ENCODE measurements at places on chromosomes 1 and 21.

GRCh38 chr21:31161157-31161556, 122.9 kb upstream of the KRTAP19-8 start:
- DNase-seq = no peak

DNA sequence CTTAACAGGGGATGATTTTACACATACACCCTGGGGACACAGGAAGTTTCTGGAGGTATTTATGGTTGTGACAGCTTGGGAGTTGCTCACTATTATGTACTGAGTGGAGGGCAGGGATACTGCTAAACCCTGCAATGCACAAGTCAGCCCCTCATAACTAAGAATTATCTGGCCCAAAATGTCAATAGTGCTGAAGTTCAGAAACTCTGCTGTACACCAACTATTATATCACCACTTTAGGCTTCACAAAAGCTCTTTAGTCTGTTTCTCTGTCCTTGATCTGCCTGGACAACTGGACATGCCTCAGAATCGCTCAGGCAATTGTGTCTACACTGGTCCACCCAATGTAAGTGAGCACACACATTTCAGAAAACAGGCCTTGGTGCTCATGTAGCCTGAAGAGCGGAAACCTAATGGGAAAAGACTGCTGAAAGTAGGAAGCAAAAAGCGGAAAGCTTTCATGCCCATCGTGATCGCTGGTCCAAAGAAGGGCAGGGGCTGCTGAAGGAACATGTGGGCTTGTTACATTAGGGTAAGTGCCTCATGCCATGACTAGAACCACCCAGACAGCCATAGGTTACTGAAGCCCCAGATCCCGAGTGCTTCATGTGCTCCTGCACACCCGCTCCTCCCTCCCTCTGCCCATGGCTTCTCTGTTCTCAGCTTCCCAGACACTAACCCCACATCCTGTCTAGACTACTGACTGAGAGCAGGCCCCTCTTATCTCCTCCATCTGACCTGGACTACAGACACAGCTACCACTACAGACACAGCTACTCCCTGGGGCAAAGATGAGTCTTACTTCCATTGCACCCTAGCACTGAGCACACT, 73.5 kb downstream of the LRIG2 start:
- DNase-seq = no peak

DNA sequence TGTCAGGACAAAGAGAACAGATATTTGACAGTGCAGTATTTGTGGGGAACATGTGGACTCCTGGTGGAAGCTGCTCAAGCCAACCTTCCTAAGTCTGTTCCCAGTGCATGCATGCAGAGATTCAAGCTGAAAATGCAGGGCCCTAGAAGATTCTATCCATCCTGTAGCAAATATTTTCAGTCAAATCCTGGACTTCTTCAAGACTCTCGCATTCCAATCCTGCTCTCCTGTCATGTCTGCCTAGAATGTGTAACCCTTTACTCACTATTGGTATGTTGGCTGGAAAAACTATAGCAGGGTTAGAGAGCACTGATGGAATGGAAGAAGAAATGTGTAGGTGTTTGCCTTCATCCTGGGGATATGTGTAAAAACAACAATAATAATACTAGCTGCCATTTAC, 385.6 kb upstream of the PKN2 start:
- no peak for DNase-seq

DNA sequence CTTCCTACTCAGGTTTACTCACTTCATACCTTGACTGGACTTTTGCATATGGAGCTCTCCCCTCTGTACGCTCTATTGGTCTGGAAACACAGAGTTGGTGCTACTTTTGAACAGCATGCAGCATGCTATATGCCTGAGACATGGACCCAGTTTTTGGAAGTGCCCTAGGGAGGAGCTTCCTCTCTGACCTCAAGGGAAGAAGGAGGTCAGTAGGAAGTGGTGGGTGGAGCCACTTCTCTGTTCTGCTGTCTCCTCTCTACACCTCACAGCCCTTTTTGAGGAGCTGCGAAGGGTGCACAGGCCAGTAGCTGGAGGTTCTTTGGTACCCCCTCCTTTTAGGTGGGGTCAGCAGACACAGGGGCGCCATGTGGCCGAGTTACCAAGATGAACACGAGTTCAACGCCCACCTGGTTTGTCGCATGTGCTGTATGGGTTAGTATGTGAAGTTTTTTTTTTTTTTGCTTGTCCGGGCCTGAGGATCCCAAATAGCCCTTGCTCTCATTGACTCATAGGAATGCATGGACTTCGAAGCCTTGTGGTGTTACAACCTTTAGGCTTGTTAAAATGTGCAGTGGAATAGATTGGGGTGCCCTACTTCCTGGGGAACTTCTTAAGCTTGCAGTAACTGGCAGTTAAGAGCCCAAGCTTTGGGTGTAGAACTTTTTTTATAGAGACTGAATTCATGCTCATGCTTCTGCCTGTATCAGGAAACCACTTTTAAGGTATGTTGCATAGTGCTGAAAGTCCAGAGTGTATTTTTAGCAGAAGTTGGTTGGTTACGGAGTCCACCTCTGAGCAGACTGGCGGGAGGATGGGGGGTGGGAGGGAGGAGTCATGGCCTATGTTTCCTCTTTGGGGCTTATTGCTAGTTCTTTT, 10.7 kb downstream of the MACF1 start:
- peak; percentile 80 for DNase-seq

- DNase-seq = no peak
These were observed 48.4 kb downstream of the ADAMTS5 start for GRCh38 chr21:26918323-26919079.

DNA sequence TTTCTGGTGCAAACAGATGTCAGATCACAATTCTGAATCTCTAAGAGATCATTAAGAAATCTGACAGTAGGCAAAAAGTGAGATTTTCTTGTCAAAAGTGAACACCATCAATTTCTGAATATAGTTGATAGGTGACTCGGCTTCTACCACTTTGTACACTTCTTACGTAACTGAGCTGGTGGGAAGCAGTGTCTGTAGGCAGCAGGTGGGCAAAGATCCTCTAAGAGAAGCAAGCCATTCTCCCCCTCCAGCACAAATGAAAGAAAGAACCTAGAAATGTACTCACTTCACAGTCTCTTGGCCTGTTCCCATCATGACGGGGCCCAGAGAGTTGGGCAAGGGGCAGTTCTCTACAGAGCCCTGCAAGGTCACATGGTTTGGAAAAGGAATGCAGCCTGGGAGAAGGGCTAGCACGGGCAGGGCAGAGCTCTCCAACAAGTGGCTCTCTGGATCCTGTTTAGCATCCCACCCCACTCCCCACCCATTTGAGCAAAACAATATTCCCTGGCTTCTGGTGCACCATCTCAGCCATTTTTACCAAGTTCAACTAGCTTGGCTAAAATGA, 412.6 kb downstream of the LTN1 start:
- no peak for DNase-seq

GRCh38 chr1:48692235-48692634, 84.5 kb downstream of the BEND5 start:
- no peak for DNase-seq

DNA sequence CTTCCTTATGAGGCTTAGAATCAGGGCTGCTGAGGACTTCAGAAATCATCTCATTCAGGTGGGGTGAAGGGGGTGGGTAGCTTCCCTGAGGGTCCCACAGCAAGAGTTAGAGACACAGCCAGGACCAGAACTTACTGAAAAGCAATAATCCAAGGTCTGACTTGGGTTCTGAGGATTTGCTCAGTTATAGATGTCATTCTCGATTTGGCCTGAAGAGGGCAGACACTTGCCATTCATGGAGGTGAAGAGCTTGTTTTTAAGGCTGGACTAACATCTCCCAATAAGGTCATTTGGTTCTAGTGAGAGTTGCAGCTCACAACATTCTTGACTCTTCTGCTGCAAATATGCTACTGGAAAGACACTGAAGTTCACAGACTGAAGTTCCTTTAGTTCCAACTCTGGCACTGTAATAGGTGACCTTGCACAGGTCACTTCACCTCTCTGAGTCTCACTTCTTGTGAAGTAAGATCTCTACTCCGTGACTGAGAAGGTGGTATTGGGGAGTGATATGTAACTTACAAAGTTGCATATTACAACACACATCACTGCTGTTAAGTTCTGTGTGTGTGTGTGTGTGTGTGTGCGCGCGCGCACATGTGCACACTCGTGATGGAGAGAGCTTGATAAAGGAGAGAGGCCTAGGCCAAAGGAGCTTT, 69.8 kb upstream of the DIRAS3 start:
- DNase-seq = peak; percentile 66

DNA sequence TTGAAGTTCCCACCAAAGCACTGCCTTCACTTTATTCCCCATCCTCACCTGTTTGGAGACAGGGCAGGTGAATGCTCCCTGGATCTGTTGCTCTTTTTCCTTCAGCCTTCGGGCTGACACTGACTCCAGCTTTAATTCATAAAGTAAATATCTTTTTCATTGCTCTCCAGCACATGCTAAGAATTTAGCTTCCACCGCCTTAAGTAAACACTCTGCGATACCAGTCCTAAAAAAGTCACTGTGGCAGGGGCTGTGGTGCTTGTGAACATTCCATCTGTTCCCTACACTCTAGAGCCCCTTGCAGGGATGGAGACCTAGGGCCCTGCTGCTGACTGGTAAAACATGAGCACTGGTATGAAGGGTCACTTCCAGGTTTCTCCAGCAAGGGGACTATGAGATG, 896 bp upstream of the PLA2G2A start:
- DNase-seq = no peak

- no peak for DNase-seq
These were observed 115.1 kb downstream of the KCTD3 start for GRCh38 chr1:215682232-215682631.

GRCh38 chr1:51372561-51372960, 42.2 kb upstream of the TTC39A start:
- DNase-seq = no peak

DNA sequence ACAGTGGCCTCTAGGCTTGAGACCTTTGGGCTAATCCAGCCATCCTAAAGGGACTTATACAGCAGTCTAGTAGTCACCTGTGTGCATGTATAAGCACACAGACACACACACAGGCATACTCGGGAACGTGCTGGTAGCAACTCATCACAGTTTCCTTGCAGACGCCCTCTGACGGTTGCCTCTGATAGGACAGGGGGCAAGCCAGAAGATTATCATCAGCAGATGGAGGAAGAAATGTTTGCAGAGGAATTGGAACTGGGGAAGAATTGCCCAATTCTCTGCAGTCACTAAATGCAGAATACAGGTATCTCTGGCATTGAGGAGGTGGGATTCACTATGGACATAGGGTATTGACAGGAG, 222.2 kb downstream of the C1orf94 start:
- DNase-seq = no peak

All from inflammatory macrophage (primary cell).